GOT3 (cell line): ENCODE measurements at places on chromosomes 11 and 22.

DNA sequence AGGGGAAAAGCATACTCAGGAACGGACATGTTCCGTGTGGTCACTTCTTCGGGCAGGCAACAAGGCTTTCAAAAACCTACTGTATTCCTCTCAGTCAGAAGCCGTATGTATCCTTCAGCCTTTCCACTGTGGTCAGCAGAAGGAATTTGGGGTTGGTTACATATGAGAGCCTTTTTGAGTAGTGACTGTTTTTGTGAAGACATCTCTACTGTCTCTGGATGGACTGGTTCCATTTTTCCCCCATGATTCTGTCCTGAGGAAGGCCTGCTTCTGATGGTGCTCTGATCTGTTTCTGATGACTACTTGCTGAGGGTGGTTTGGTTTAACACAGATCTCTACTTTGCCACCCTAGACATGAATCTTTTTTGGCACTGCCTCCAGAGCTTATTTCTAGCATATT is 63.7 kb upstream of the HORMAD2 start:
- no peak for DNase-seq

GRCh38 chr11:66008468-66009101 is 3.2 kb upstream of the CST6 start:
- DNase-seq = no peak

DNA sequence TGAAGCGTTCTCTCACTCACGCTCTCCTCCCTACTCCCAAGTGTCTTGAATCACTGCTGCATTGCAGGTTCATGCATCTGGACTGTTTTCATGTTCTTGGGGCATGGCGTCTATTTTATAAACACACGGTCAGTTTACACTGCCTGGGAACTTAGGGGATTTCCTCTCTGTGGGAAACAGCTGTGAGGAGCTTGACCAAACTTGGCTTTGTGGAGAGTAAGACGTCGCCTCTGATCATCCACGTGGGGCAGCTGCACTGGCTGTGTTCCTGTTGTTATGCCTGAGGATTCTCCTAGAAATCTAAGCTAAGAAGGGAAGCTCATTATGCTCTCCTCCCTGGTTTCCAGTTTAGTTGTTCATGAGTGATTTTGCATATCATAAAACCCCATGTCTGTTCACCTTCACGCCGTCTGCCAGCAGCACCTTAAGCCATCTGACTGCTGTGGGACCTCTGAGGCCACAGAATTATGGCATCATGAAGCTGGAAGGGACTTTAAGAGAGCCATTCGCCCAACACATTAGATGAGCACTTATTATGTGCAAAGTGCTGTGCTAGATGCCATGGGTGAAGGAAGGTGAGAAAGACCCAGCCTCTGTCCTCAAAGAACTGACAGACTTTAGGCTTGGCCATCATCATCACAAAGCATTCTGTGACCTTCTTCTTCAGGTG is 38.8 kb upstream of the POU2AF1 start:
- DNase-seq = no peak

DNA sequence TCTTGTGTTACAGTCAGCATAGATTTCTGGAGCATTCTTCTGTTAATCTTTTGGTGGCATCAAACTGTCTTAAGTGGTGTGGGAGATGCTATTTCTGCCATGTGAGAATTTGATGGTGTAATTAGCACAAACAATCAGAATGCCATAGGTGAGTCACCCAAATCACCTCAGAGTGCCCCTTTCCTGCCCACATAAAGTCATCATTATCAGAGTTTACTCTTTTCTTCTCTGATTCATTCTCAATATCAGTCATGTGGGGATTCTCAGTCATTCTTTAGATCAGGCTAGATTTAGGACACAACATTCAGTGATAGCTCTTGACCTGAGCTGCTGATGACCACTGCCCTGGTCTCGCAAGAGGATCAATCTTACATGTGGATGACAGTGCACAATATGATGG is 23.7 kb upstream of the MS4A6A start:
- DNase-seq = no peak

DNA sequence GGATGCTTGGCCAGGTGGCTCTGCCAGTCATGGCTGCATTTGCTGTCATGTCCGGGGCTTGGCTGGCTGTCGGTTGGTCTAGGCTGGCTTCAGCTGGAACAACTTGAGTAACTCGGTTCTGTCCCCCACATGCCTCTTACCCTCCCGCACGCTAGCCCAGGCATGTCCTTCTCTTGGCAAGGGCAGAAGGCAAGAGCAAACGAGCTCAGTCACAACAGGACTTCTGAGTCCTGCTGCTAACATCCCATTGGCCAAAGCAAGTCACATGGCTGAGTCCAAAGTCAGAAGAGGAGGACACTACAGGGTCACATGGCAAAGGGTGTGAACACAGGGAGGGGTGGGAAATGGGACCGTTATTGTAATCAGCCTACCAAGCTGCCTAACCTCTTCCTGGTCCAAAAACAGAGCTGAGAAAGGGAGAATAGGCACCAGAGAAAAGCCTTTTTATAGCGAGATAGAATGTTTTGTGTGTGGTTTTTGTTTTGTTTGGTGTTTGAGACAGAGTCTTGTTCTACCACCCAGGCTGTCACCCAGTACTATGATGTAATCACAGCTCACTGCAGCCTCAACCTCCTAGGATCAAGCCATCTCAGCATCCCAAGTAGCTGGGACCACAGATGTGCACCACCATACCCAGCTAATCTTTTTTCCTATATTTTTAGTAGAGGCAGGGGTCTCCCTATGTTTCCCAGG is 81.9 kb downstream of the MN1 start:
- no peak for DNase-seq

DNA sequence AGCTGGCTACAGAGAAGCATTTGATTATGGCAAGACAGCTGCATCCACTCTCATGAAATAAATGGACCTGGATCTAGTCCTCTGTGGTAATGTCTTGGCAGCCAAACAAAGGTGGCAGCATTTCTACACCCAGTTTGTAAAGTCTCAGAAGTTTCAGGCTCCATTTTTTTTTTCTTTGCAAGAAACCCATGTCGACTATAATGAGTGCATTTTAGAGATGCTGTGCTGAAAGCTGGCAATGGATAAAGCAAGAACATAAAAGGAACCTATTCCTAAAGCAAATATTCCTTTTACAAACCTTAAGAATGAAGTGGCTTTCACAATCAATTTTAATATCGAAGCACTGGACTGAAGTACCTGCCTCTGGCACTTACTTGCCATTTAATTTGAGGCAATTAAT is 33.5 kb downstream of the THAP12 start:
- DNase-seq = no peak

- DNase-seq = no peak
Measured at GRCh38 chr11:122100756-122101080, 15.3 kb downstream of the BLID start.

DNA sequence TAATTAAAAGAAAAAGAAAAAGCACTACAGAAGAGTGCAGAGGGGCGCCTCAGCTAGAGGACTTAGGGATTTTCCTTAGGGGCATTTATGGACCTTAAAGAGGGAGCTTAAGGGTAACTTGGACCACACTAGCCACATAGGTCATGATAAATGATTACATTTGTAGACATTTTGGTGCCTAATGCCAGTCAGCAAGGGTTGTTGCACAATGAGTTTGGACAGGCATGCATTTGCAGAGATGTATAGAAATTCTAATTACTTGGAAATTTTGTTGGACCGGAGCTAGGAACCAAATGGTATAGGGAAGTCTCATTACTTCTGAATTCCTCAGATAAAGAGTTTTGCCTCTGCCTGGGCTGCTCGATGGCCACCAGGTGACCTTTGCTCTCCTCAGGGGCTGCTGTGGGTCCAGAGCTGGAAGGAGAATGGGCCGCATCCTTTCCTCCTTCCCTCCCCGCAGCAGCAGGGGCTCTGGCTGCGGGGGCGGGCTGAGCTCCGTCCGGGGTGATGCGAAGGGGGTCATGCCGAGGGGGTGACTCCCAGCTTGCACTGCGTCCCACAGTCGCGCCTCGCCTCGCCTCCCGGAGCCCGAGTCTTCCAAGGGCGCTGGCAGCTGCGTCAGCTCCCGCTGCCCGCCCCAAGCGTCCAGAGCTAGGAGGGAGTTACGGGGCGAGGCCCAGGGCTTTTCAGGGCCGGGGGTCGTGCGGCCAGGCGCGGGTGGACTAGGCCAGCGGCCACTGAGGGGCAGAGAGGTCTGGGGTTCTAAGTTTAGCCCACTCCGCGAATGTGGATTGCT is 20.3 kb upstream of the MALAT1 start:
- no peak for DNase-seq

DNA sequence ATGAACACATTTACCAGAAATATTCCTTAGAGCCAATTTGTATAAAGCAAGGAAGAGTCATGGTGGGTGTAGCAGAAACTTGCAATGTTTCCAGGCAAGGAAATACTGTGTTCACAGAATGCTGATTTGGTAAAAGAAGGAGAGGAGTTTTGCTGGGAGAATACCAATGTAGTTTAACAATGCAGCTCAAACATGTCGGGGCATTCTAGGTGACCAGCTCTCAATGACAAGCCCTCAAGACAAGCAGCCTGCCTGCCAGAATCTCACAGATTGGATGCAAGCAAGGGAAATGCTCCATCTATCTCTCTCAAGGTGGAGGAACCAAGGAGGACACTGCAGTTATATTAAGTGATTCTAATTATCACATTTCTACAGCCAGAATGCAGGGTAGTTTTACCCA is 190.4 kb downstream of the MAML2 start:
- no peak for DNase-seq

DNA sequence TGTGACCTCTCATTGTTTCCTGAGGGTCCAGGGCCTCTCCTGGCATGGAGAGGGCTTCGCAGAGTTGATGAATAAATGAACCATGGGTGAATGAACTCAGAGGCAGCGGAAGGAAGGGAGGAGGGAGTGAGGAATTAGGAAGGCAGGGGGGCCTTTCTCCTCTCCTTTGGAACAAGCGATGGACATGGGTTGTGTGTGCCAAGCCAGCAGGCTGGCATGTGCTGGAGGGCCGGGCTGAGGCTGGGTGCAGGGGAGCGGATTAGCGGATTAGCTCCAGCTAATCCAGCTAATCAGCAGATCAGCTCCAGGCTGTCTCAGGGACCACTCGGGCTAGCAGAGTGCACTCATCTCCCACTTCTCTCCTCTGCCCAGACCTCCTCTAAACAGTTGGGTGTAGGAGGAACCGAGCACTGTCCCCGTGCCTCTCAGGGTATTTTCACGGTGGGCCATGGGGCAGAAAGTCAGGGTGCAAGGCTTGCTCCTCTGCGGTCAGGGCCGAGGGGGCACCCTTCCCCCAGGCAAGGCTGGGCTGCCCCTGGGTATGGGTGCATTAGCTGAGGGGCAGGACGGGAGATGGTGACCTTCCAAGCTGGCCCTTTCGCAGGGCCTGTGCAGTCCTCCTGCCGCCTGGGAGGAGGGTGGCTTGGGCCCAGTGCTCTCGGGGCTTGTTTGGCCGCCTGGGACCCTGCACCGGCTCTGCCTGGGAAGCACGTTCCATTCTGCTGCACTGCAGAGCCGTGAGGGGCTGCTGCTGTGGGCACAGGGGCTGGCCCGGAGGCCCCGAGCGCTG is 120.3 kb upstream of the B3GAT1 start:
- no peak for DNase-seq

DNA sequence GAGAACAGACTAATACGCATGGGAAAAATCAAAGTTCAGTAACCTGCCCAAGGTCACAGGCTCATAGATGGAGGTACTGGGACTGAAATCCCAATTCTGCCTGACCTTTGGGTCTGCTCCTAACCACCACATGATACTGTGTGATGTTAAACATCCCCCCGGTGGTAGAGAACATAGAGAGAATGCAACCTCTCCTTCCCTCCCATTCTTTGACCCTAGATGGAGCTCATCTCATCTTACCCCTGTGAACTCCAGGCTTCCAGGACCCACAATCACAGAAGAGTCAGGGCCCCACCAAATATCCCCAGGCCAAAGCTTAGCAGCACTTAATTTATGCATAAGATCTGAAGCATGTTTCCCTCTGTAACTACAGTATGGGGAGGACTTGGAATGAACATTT is 198.5 kb downstream of the MYO18B start:
- DNase-seq = no peak

DNA sequence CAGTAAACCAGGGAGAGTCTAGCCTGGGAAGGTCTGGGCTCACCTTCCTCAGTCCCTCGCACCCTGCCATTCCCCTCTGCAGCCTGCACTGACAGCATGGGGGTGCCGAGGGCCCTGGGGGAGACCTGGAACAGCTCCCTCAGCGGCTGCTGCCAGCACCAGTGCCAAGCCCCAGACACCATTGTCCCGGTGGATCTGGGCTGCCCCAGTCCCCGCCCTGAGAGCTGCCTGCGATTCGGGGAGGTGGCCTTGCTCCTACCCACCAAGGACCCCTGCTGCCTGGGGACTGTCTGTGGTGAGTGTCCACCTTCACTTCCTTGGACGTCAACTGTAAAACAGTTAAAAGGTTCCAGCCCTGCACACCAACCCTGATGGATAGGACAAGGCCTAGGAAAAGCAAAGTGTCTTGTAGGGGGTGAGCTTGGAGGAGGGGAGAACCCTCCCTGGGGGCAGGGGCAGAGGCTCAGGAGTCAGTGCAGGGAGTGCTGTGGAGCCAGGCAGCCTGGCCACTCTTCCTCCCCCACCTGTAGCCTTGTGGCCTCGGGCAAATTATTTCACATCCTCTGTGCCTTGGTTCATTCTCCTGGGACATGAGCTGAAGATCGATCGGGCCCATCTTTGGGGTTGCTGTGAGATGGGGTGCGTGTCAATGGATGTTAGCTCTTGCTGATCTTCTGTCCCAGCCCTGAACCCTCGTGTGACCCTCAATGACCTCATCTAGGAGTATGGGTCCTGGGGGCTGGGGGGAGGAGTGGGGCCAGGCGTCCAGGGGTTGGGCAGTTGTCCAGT is 85.2 kb upstream of the MYOD1 start:
- DNase-seq = no peak

DNA sequence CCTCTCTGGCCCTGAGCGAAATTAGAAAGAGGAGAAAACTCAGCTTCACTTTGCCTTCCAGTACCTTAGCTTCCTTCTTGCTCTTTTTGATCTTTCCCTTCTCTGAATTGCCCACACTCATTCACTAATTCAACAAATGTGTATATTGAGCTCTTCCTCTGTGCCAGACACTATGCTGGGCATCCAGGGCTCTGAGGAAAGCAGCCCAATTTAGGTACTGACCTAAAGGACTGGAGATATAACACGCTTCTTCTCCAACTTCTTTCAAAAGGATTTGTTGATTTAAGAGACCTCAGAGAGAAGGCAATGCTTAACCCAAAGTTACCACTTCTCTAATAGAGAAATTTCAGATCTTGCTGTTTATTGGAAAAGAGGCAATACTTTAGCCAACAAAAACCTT is 103.6 kb downstream of the TMPRSS5 start:
- DNase-seq = no peak

GRCh38 chr11:85076535-85077330 is 550.4 kb downstream of the DLG2 start:
- DNase-seq = no peak

GRCh38 chr22:25395468-25395867 is 169.0 kb upstream of the GRK3 start:
- no peak for DNase-seq

GRCh38 chr11:74678041-74678440 is 53.2 kb downstream of the CHRDL2 start:
- no peak for DNase-seq

GRCh38 chr22:35621451-35621850 is 4.3 kb upstream of the MB start:
- DNase-seq = no peak

DNA sequence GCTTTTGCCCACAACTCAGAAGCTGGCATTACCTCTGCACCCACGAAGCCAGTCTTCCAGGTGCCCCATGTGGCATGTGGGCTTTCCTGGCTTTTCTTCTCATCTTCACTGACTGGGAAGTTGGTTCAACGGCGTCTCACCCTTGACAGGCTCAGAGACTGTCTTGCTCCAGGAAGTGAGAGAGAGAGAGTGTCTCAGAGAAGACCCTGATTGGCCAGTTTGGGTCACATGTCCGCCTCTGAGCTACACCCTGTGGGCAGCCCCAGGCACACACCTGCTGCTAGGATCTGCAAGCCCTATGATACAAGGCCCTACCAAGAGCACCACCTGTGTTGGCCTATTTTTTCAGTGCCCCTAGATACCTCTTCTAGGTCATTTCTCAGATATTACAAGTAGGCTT is 39.0 kb downstream of the RTL6 start:
- DNase-seq = no peak
